MCF 10A (cell line): ENCODE measurements at places on chromosomes 4 and X. TPM values are rescaled to one million over a fixed set of nuclear protein-coding genes. Genes with fewer than 3 reads are reported as not detected.

The REPS2 gene
- 6.9 and 8.1 TPM in 2 replicates for total RNA-seq

The F9 gene
- not detected in 2 replicates for total RNA-seq

The TSC22D3 gene
- total RNA-seq: 115 and 124 TPM in 2 replicates

The DGKK gene
- not detected in 2 replicates for total RNA-seq

The PDE5A gene
- total RNA-seq: 0.71 and 0.89 TPM in 2 replicates

The CSAG1 gene
- not detected in 2 replicates for total RNA-seq

GRCh38 chrX:135432881-135433521, 11.3 kb downstream of the SMIM10L2A start:
- no peak for DNase-seq

DNA sequence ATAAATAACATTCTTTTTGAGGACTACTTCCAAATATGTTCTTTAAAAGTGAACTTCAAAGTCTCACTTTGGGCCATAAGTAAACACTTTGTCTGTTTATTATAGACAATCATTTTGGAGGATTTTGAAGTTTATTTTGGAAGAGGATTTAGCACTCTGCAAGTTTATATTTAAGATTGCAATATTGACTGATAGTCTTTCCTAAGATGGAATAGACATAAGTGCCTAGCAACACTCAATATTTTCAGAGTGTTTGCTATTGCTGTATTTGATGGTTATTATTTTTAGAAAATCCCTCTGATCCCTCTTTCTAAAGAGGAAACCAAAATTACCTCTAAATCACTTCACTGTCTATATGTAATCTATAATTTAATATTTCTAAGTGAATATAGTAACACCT, 42.8 kb upstream of the MAD2L1 start:
- DNase-seq: no peak

GRCh38 chrX:26376037-26376708, 160.2 kb downstream of the MAGEB5 start:
- no peak for DNase-seq

DNA sequence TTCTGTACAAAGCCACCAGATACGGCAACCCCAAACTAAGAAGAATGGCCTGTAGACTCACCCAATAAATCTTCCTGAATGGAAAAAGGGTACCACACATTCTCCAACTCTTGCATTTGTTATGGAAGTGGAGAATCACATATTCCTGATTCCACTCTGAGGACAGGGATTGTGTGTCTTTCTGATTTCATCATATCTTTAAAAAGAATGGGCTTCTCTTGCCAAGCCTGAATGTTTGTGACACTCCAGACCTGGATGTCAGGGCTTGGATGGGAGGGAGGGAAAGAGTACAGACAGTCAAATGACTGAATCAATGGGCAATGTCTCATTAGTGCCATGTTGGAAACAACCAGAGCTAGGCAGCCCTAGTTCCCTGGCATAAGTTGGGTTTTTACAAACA, 77.4 kb downstream of the PLAC1 start:
- DNase-seq: no peak

DNA sequence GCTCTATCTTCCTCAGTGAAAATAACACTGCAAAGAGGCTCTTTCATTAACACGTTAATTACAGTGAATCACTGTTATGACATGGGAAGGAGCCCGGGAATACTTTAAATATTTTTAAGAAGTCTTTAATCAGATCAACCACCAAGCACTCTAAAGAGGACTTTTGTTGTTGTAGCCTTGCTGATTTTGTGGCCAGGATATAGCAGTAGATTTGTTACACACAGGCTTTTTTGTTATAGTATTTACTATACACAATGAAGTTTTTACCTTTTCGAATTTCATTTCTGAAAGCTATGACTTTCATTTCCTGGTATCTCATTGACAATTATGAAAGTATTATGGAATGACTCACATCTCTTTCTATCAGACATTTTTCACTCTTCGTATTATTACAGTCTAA, 20.3 kb downstream of the FGF13 start:
- no peak for DNase-seq

- no peak for DNase-seq
Measured at GRCh38 chrX:149572743-149573142, 14.5 kb downstream of the MAGEA9B start.

DNA sequence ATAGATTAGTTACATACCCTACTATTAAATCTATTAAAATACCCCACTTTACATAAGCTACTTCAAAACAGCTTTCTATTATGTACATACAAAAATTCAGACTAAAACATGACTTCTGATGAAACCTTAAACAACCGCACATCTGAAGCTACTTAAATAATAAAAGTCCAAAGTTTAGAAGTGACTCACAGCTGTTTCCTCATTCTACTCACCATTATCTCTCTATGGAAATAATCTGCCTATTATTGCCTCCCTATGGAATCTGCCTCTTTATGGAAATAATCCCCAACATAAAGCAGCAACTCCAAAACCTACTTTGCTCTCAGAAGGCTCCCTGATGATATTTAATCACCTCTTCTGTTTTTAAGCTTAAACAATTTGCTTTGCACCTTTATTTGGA, 15.7 kb upstream of the BANK1 start:
- no peak for DNase-seq

GRCh38 chrX:2346158-2346557, 154.6 kb downstream of the DHRSX start:
- DNase-seq: no peak

- no peak for DNase-seq
Measured at GRCh38 chr4:81071013-81071412, 40.5 kb downstream of the BMP3 start.

- DNase-seq: no peak
Measured at GRCh38 chr4:169342906-169343564, 72.3 kb upstream of the SH3RF1 start.

DNA sequence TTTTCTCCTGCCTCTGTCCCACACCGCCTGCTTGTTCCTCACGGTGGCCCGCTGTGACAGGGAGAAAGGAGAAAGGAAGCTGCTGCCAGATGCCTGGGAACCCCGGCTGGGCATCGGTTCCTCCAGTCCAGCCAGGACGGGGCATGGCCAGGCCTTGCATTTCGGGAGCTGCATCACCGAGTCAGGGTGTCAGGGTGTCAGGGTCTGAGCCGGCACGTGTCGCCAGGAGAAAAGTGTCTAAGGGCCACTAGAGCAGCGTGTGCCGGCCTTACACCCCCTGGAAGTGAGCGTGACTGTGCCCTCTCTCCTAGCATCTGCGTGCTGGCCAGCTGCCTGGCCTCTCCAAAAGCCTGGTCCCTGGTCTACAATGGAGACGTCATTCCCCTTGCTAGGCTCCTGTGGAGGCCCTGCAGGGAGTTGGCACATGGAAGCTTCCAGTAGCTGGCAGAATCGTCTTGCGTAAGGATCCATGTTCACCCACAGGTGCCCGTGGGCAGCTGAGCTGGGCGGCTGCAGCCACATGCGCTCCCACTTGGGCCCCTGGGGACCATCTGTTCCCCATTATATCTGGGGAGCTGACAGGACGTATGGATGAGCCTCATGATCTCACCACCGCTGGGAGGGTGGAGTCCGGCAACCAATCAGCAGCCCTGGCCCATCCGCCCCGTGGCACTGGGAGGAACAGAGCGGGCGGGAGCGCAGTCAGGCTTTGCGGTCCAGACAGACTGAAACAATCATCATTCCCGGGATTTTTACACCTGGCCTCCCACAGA, 39.9 kb upstream of the HMX1 start:
- DNase-seq: no peak

DNA sequence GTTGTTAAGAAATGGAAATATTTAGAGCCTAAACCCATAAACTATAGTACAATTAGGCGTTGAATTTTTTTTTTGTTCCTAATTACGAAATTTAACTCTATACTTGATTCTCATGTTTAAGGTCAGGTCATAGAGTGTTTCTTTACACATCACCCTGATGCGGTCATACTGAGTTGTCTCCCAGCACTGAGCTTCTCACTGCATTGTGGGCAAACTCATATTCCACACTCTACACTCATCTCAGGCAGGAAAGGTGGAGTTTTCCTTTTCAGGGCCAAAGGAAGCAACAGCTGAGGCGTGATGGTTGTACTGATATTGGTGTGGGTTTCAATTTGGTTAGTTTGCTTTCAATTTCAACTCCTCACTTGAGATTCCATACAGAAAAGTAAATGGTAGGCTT, 75.4 kb downstream of the FAT4 start:
- DNase-seq: peak; percentile 63

GRCh38 chr4:143184217-143184502, 557 bp upstream of the USP38 start:
- DNase-seq: no peak

- no peak for DNase-seq
Measured at GRCh38 chr4:48651914-48652313, 128.2 kb downstream of the FRYL start.

- DNase-seq: peak; percentile 92
Measured at GRCh38 chrX:56813318-56813837, 84.3 kb downstream of the NBDY start.

DNA sequence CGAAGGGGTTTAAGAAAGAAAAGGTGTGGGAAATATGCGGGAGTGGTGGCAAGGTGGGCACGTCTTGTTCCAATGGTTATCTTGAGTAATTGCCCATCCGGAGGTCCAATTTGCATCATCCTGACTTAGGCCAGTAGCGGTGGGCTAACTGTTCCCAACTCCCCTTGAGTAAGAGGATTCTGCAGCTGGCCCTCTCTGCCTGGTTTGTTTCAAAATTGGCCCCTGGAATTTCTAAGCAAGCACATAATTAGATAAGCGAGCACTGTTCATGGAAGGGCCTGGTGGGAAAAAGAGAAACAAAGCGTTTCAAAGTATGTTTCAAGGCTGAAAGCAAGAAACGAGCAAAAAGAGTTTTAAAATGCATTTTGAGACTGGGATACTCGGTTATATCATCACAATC, 198.2 kb downstream of the CEP135 start:
- DNase-seq: no peak
